Smooth muscle cell of the pulmonary artery (primary cell): ENCODE measurements at places on chromosomes 13 and 19. TPM values are rescaled to one million over a fixed set of nuclear protein-coding genes. Genes with fewer than 3 reads are reported as not detected.

Gene VMAC
- total RNA-seq, result 5.0 and 5.9 TPM in 2 replicates

Gene CCL25
- not detected in 2 replicates for total RNA-seq

Gene TGFBR3L
- 1.6 and 5.6 TPM in 2 replicates for total RNA-seq

Gene SLC25A41
- total RNA-seq, result 0.07 TPM in 1 of 2 replicates, not detected in the other

Gene TNFSF11
- total RNA-seq, result 0.20 TPM in 1 of 2 replicates, not detected in the other

Gene SEMA6B
- total RNA-seq, result 0.20 TPM in 2 replicates

Gene DIRAS1
- total RNA-seq, result 2.3 TPM in 2 replicates

Gene VSTM1
- not detected in 2 replicates for total RNA-seq

Gene ADAMTSL5
- total RNA-seq, result 4.6 and 8.1 TPM in 2 replicates

Gene IRGC
- not detected in 2 replicates for total RNA-seq

Gene TYROBP
- total RNA-seq, result not detected in 2 replicates

Gene CXCL17
- total RNA-seq, result not detected in 2 replicates

Gene CGB3
- not detected in 2 replicates for total RNA-seq

Gene ANKRD24
- total RNA-seq, result 2.1 and 2.5 TPM in 2 replicates

Gene C19orf85
- not detected in 2 replicates for total RNA-seq

Gene ZGLP1
- total RNA-seq, result 0.46 and 0.59 TPM in 2 replicates

Gene CD209
- not detected in 2 replicates for total RNA-seq

Gene SOX21
- 0.07 TPM in 1 of 2 replicates, not detected in the other for total RNA-seq

Gene TMEM221
- 0.20 and 0.23 TPM in 2 replicates for total RNA-seq

Gene TRPM4
- total RNA-seq, result 27.5 and 30.3 TPM in 2 replicates

Gene ACP5
- total RNA-seq, result 2.4 TPM in 2 replicates

Gene ZNF69
- total RNA-seq, result 5.2 and 7.1 TPM in 2 replicates

Gene FFAR1
- not detected in 2 replicates for total RNA-seq

Gene IGFLR1
- total RNA-seq, result 0.73 and 0.85 TPM in 2 replicates

Gene HPN
- 0.07 TPM in 1 of 2 replicates, not detected in the other for total RNA-seq

Gene PRSS57
- total RNA-seq, result not detected in 2 replicates

Gene PSG2
- 0.13 and 0.73 TPM in 2 replicates for total RNA-seq

Gene F10
- 11.8 and 25.5 TPM in 2 replicates for total RNA-seq

Gene CRX
- not detected in 2 replicates for total RNA-seq

Gene DMKN
- total RNA-seq, result 2.1 and 3.6 TPM in 2 replicates

Gene CEACAM4
- total RNA-seq, result not detected in 2 replicates

Gene TTC9B
- not detected in 2 replicates for total RNA-seq

Gene ZNF44
- total RNA-seq, result 8.0 and 8.4 TPM in 2 replicates

Gene RNF17
- total RNA-seq, result 0.98 TPM in 1 of 2 replicates, not detected in the other

Gene VSTM2B
- total RNA-seq, result not detected in 2 replicates

Gene MEIOSIN
- not detected in 2 replicates for total RNA-seq

Gene ZNF568
- total RNA-seq, result 14.8 and 16.2 TPM in 2 replicates

Gene SLC25A42
- 7.6 and 9.1 TPM in 2 replicates for total RNA-seq

Gene COL5A3
- 8.6 and 138 TPM in 2 replicates for total RNA-seq

Gene ARRDC5
- not detected in 2 replicates for total RNA-seq

Gene PRR19
- 0.20 and 0.23 TPM in 2 replicates for total RNA-seq

Gene FARP1
- total RNA-seq, result 21.5 and 42.6 TPM in 2 replicates

Gene TMED1
- total RNA-seq, result 42.0 and 48.8 TPM in 2 replicates

Gene PRR22
- 0.13 and 0.33 TPM in 2 replicates for total RNA-seq

Gene MUC16
- total RNA-seq, result not detected in 2 replicates

Gene RXFP2
- not detected in 2 replicates for total RNA-seq

Gene DBP
- total RNA-seq, result 7.4 and 7.8 TPM in 2 replicates

Gene FFAR2
- total RNA-seq, result not detected in 2 replicates
